ENCODE measurements at places on chromosomes 1 and 21. TPM values are rescaled to one million over a fixed set of nuclear protein-coding genes. Genes with fewer than 3 reads are reported as not detected.
A peak's percentile ranks its signal among the peaks of the same experiment; 100 is the strongest.

Gene GPR3
- total RNA-seq = not detected

Gene CHIA
- not detected for total RNA-seq

Gene ALX3
- not detected for total RNA-seq

Gene NR1I3
- total RNA-seq = not detected

Gene FCN3
- not detected for total RNA-seq

Gene KCNC4
- 3.5 TPM for total RNA-seq

Gene ELF3
- total RNA-seq = not detected

Gene DISP3
- total RNA-seq = not detected

Gene KCNJ6
- not detected for total RNA-seq

Gene FCAMR
- total RNA-seq = not detected

Gene PFKFB2
- 6.5 TPM for total RNA-seq

Gene TMEM82
- not detected for total RNA-seq

Gene TAS1R1
- not detected for total RNA-seq

Gene GNAT2
- total RNA-seq = not detected

GRCh38 chr21:31352836-31353235 is 8.8 kb upstream of the TIAM1 start:
- DNase-seq = no peak

- DNase-seq = no peak
Measured at GRCh38 chr1:14794136-14794768, 195.8 kb downstream of the KAZN start.

GRCh38 chr1:114126261-114127095 is 27.2 kb downstream of the SYT6 start:
- no peak for DNase-seq

DNA sequence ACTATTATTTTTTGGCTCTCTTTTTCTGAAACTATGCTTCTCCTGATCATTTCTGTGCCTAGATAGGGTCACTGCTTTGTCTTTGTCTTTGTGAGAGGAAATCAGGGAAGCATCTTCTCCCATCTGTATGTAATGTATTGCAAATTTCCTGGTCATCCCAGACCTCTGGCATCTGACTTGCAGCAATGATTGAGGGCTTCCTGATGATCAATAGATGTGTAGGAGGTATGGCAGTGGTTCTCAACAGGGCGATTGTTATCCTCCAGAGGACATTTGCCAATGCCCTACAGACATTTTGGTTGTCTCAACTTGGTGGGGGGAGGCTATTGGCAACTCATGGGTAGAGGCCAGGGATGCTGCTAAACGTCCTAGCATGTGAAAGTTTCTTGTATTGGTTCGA is 64.7 kb downstream of the RGL1 start:
- DNase-seq = no peak

DNA sequence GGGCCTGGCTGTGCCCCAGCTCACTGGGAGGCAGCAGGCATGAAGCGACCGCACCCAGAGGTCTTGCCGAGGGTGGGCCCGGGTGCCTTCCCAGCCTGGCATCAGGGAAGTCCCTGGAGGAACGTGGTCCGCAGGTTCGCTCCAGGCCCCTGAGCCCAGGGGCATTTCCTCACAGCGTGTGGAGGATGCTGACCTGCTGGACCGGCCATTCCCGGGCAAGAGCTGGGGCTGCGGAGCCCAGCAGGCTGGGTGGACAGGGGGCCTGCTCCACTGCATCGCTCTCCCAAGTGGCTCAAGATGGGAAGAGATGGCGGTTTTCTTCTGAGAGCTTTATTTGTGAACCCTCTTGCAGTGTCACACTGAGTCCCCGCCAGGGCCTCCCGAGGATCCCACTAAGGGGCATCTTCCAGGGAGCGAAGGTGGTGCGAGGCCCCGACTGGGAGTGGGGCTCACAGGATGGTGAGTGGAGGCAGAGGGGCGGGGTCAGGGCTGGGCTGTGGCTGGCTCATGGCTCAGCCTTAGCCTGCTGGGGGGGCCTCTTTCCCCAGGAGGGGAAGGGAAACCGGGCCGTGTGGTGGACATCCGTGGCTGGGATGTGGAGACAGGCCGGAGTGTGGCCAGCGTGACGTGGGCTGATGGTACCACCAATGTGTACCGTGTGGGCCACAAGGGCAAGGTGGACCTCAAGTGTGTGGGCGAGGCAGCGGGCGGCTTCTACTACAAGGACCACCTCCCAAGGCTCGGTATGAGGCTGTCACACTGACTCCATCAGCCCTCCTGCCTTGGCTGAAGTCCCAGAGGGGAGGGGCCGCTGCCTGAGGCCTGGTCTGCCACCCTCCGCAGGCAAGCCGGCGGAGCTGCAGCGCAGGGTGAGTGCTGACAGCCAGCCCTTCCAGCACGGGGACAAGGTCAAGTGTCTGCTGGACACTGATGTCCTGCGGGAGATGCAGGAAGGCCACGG is 7.2 kb upstream of the MMP23B start:
- DNase-seq = no peak

GRCh38 chr1:244614113-244614836 is 38.7 kb upstream of the DESI2 start:
- no peak for DNase-seq

- DNase-seq = no peak
Measured at GRCh38 chr1:174923820-174924219, 75.9 kb upstream of the CACYBP start.

DNA sequence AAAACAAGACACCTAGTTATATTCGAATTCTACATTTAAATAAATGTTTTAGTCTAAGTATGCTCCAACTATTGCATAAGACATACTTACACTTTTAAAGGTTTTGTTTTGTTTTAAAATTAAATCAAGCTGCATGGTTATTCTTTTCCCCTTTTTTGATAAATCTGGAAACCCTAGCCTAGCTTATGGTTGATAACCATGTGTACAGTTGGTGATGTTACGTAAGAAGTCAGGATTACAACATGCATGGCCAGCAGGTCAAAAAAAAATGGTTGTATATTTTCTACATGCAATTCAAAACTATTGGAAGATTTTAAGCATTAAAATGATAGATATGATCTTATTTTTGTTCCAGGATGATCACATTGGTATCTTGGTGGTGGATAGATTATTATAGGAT is 1600.6 kb downstream of the PLA2G4A start:
- DNase-seq = no peak

DNA sequence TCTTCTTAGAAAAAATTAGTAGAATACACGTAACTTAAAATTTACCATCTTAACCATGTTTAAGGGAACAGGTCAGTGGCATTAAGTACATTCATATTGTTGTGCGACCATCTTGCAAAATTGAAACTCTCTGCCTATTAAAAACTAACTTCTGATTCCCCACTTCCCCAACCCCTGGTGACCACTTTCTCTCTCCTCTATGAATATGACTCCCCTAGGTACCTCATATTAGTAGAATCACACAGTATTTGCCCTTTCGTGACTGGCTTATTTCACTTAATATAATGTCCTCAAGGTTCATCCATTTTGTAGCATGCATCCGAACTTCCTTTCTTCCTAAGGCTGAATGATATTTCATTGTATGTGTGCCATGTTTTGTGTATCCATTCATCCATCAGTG is 15.1 kb upstream of the TARBP1 start:
- no peak for DNase-seq

- DNase-seq = no peak
Measured at GRCh38 chr1:5901150-5901549, 91.1 kb downstream of the NPHP4 start.

DNA sequence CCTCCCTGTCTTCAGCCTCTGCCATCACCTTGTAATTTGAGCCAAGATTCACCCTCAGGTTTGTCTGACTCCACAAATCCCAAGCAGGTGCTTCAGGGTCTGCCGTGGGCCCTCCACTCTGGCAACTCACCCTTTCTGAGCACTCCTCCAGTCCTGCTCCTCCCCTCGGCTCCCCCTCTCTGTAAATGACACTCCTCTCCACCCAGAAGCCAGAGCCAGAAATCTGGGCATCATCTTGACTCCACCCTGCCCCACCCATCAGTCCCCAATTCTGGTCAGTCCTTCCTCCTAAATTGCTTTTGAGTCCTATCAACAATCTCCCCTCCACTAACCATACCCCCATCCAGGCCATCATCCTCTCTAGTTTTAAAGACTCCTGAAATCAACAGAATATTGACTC is 40.5 kb downstream of the RCSD1 start:
- DNase-seq = no peak

- no peak for DNase-seq
Measured at GRCh38 chr1:225691377-225691776, 38.5 kb upstream of the ENAH start.

GRCh38 chr1:206685334-206685768 is 646 bp downstream of the MAPKAPK2 start:
- no peak for DNase-seq

GRCh38 chr1:6904476-6905170 is 119.4 kb downstream of the CAMTA1 start:
- DNase-seq = no peak

- no peak for DNase-seq
Measured at GRCh38 chr21:34878501-34878900, 170.6 kb downstream of the RUNX1 start.

GRCh38 chr1:27596986-27597385 is 7.0 kb downstream of the AHDC1 start:
- no peak for DNase-seq

DNA sequence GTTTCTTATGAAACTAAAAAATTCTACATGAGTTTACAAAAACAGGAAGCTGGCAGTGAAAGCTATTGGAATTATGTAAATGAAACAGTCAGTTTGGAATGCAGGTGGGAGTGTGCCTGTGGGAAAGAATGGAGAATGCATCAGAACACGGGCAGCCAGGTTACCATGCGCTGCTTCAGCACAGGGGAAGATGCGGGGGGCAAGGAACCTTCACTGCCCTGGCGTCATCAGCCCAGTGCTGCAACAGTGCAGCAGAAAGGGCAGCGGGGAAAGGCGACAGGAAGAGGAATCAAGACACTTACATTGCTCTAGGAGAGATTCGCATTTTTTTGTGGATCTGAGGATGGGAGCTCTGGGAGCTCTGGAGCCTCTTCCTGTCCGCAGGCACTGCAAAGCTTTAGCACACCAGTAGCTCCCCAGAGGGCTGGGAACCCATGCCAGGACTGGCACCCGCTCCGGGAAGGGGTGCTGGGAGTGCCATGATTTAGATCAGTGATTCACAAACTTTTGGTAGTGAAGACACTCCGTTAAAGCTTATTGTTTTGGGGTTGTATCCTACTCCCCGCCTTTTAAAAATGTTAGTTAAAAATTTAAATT is 64.1 kb upstream of the WDR26 start:
- DNase-seq = no peak

GRCh38 chr21:45440736-45441350 is 35.9 kb downstream of the COL18A1 start:
- no peak for DNase-seq

- DNase-seq = no peak
Measured at GRCh38 chr1:63155437-63155836, 166.9 kb upstream of the FOXD3 start.

DNA sequence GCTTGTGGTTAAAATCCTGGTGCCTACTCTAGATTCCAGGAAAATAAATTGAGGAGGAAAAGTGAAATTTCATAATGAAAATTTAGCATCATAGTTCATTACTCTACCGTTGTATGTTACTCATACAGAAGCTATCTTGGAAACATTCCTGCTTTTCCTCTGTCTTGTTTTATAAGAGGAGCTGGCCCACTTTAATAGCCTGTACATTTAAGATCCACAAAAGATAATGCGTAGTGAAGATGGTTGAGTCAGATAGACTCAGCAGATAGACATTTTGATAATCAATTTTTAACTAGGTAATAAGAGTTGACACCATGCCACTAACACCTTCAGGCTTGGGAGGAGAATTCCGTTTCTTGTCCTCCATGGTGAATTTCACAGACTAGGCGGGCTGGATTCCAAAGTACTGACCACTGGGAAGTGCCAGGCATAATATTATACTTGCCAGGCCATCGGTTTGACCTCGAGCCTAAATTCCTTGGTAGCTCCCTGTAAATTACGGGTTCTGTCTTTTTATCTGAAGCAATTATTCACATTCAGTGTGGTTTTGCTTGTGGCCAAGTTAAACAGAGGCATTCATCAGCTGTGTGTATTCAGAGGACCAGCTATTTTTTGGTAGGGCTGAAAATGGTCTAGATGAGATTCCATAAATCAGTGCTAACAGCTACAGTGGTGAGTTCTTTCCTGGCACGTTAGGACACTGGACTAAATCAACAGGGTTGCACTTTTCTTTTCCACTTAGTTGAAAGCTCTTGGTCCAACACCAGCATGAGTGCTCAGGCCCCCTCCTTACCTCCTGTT is 111.9 kb upstream of the KAZN start:
- DNase-seq = peak; percentile 59
